ENCODE measurements at places on chromosomes 7 and 10. TPM values are rescaled to one million over a fixed set of nuclear protein-coding genes. Genes with fewer than 3 reads are reported as not detected.

The SORBS1 gene
- 3.9 TPM for total RNA-seq

The C7orf33 gene
- total RNA-seq = not detected

The PTPRN2 gene
- 0.14 TPM for total RNA-seq

The KAZALD1 gene
- not detected for total RNA-seq

The UPK3BL1 gene
- total RNA-seq = 50.1 TPM

The HOXA4 gene
- 0.36 TPM for total RNA-seq

The SKIDA1 gene
- total RNA-seq = not detected

The LEP gene
- not detected for total RNA-seq

The AKR1C4 gene
- total RNA-seq = not detected

The CELF2 gene
- 127 TPM for total RNA-seq

The DNAH11 gene
- total RNA-seq = 0.05 TPM

The SPDYE6 gene
- total RNA-seq = not detected

The SEMA3E gene
- total RNA-seq = not detected

The DRGX gene
- total RNA-seq = not detected

The ATG9B gene
- 12.7 TPM for total RNA-seq

The IDI1 gene
- total RNA-seq = 307 TPM

The ANKRD26 gene
- 4.0 TPM for total RNA-seq

The ZNRF2 gene
- total RNA-seq = 26.1 TPM

Measured in CD8-positive, alpha-beta T cell (primary cell).